Stimulated activated CD4-positive, alpha-beta T cell treated with anti-CD3 and anti-CD28 coated beads, TNF-alpha, amount 100 ng/mL, for 24 hours (primary cell): ENCODE measurements at places on chromosomes 11 and 22.

GRCh38 chr11:121814962-121815361 is 301.1 kb downstream of the BLID start:
- DNase-seq, result no peak

DNA sequence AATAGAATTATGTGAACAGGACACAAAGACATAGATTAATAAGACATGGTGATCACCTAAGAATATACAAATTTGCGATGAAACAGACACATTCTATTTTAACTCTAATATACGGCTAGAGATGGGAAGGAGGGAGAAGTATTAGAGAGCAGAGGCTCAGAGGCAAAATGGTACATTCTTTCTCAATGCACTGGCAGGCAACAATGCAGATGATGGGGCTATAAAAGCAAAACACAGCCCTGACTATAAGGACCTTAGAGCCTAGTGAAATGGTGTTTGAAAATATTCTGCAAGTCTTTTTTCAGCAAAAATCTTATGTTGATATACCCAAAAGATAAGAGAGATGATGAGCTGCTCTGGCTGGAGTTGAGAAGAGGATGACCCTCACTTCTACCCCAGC is 13.1 kb downstream of the TCF20 start:
- no peak for DNase-seq

- no peak for DNase-seq
Observed at GRCh38 chr22:23104187-23104971, 34.1 kb downstream of the GNAZ start.

- no peak for DNase-seq
Observed at GRCh38 chr22:24200619-24201212, 19.4 kb downstream of the SUSD2 start.

- no peak for DNase-seq
Observed at GRCh38 chr11:15969701-15970329, 386.5 kb downstream of the SOX6 start.
